Activated CD4-positive, CD25-positive, alpha-beta regulatory T cell treated with anti-CD3 and anti-CD28 coated beads, Interleukin-2, amount 50 U/mL, for 16 hours (primary cell): ENCODE measurements at places on chromosomes 4 and X.

DNA sequence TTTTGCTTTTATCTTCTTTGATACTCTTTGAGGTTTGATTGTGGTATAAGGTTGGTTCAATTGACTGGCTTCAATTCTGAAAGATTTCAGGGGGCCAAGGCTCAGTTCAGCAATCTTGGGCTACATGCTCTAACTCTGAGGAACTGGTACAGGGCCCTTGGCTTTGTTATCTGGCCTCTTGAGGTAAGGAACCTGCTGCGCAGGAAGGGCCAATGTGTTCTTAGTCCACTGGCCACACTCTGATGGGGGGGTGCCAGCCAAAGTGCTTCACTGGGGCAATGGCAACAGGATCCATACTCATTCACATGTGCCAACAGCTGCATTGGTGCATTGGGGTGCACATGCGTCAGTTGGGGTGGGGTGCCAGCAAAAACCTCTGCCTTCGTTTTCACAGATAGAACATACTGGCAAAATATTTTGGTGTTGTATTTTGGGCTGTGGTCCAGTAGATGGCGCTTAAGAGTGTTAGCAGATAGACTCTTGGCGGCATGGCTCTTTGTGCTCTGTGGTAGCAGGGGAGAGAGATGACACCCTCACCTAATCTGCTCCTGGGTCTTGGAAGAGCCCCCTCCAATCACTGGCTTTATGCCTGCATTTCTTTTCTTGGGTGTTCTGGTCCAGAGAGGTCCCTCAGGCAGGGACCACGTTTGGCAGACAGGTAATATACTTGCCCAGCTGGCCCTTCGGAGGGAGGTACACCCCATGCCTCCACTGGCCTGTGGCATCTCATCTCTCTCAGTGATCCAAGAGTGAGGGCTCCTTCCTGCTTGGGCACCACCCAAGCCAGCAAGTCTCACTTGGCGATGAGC lies 42.9 kb downstream of the NDST3 start:
- no peak for DNase-seq

DNA sequence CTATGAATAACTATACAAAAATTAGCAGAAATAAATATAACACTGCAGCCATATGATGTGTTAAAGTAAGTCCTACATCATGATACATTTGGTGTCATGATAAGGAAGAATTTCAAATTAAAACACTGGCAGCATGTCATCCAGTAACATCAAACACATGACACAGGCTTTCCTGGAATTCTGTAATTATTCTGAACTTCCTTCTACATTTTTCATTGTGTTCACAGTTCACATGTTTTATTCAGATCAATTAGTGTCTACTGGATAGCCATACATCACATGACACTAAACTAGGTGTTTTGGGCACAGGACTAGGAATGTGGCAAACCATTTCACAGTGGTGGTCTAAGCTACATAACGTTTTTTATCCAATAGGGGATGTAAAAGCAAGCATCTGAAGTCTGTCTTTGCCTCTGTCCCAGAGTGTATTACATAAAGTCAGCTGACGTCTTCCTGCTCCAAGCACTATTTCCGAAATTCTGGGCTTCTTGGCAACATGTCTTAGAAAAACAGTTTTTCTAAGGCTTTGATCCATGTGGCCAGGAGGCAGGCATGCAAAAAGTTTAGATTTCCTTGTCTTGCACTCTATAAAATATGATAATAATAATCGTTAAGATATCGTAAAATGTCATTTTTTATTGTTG lies 707.9 kb downstream of the CENPC start:
- DNase-seq: no peak

DNA sequence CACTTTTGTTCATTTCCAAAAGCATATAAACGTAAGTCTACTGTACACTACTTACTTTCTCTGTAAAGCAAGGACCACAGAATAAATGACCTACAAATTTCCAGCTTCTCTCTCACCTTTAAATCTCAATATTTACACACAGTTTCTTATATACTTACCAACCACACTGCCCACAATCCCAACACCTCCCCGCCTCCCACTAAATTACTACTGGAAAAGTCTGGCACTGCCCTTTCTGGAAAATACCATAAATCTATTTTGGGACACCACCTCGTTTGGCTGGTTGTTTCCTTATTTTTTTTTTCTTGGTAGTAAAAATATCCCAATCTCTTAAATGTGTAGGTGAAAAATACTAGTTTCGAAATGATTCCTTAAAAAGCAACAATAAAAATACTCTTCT lies 19.6 kb downstream of the FAT1 start:
- no peak for DNase-seq

GRCh38 chr4:73914071-73914470 lies 44.9 kb downstream of the CXCL1 start:
- DNase-seq: no peak

DNA sequence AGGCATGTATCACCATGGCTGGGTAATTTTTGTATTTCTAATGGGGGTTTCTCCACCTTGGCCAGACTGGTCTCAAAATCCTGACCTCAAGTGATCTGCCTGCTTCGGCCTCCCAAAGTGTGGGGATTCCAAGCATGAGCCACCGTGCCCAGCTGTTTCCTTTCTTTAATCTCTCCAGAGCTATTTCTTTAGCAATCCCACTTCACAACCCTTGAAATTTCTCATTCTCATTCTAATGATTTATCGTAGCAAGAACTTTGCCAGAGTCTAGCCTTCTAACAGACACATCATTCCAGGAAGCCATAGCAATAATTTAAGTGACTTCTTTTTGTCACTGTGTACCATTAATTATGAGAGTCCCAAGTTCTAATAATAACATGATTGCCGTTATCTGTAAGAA lies 68.6 kb downstream of the RXFP1 start:
- DNase-seq: no peak

GRCh38 chrX:134679644-134680043 lies 21.4 kb upstream of the PLAC1 start:
- DNase-seq: no peak

- DNase-seq: no peak
Observed at GRCh38 chrX:88886908-88887307, 139.9 kb downstream of the CPXCR1 start.

DNA sequence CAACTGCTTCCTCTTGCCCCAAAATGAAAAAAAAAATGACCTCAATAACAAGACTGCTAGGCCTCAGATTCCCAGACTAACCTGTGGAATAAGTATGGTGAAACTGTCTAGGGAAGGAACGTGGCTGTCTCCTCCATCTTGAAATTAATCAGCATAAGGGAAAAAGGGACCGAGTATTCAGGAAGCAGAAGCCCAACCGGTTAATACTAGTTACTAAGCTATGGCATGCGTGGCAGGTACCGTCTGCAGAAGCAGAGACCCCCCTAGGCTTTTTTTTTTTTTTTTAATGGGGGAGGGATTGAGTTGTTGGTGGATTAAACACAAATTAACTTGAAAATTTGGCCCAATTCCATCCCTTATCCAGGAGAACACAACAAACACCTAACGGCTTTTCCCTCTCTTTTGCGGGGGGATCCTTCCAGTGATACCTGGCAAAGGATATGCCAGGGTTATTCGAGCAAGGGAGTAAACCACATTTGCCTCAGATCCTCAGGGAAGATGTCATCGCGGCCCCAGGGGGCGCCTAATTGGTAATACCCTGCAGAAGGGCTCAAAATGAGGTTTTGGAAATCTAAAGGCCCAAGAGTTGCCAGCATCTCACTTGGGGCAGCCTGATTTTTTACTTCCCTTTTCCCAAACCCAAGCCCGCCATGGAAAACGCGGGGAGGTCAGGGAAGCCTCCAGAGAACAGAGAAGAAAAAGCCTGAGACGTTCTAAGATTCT lies 893 bp downstream of the RLIM start:
- no peak for DNase-seq

- DNase-seq: no peak
Observed at GRCh38 chr4:6342530-6343293, 73.1 kb downstream of the WFS1 start.
